ENCODE measurements at places on chromosomes 5 and 9.

DNA sequence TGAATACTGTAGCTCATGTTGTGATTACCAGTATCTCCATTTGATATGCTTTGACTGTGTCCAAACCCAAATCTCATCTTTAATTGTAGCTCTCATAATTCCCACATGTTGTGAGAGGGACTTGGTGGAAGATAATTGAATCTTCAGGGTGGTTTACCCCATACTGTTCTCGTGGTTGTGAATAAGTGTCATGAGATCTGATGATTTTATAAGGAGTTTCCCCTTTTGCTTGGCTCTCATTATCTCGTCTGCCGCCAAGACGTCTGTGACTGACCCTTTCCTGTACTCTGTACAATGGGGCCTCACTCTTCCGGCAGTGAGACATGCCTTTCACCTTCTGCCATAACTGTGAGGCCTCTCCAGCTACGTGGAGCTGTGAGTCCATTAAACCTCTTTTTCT is 59.3 kb downstream of the TRIO start:
- no peak for DNase-seq

DNA sequence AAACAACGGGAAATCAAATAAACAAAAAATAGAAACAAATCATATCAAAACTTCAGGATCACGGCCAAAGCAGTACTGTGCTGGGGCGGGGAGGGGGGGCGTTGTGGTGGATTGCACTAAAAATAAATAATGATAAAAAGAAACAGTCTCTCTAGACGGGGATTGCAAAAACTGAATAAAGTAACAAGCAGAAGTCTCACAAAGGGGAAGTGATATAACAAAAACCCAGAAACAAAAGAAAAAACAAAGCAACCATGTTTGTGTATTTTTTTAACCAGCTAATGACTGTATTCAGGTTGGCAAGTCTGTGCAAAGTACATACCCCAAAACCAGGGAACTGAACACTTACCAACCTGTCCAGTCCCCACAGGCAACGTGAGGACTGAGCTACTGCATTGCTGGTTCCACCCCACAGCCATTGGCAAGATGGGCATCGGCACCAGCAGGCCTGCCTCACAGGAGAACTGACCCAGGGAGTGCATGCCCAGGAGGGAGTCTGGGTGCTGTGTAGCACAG is 24.1 kb downstream of the BICD2 start:
- no peak for DNase-seq

DNA sequence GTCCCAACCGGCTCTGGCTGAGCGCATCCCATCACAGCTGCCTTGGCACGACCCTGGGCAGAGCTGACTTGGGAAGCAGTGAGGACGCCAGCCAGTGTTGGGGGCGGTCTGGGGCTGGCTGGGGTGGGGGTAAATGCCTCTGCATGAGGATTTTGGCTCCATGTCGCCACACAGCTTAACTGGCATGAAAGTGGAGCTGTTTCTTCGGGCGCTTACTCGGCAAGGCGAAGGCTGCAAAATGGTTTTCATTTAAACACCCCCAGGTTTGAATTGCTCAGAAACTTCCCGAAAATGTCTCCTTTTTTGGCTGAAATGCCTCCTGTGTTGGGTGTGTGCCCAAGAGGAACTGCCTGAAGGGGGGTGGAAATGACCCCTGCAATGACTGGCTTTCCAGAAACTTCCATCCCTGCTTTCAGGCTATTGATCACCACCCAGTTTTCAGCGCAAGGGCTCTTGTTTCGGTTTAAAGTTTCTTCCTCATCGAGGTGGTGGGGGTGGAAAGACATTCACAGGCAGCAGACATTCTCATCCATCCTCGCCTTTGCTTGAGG is 38.3 kb downstream of the PTGES start:
- DNase-seq, result no peak

DNA sequence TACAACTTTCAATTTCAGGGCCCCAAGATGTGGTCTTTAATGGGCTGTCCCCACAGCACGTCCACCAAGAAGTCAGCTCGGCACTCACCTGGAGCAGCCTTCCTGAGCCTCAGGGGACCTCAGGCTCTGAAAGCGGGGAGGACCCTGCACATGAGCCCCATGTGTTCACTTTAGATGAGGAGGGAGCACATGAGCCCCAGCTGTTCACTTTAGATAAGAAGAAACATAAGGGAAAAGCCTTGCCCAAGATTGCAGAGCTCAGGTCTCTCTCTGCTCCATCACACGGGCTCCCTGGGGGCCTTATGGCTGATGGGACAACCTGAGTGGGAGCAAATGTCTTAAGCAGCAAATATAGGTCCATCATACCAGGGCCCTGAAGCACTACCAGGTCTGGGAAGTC is 56.4 kb downstream of the NIPSNAP3B start:
- no peak for DNase-seq

DNA sequence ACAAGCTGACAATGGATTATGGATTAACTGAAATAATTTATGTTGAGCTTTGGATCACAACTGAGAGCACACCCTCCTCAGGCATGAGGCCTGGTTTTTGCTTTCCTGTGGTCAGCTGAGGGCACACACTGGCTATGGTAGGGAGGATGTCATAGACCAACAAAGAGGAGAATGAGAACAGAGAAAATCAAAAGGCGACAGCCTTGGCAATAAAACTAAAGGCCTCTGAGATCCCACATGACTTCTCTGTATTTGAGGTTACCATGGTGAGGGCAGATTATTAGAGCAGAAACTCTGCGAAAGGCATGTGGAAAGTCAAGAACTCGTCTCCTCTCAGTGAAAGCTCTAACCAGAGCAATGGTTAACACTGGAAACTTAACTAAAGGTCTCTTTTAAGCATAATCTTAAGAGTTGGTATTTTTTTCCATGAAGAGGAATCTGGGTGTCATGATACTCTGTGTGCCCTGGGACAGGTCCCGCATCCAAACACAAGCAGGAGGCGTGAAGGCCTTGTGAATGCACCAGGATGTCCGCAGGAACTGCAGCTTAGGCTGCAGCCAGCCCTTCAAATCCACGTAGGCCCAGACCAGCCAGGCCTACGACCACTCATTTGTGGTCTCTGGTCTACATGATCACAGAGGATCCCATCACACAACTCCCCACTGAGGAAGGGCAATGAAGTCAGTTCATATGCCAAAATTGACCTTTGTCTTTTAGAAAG is 12.4 kb upstream of the MEIKIN start:
- DNase-seq, result no peak

DNA sequence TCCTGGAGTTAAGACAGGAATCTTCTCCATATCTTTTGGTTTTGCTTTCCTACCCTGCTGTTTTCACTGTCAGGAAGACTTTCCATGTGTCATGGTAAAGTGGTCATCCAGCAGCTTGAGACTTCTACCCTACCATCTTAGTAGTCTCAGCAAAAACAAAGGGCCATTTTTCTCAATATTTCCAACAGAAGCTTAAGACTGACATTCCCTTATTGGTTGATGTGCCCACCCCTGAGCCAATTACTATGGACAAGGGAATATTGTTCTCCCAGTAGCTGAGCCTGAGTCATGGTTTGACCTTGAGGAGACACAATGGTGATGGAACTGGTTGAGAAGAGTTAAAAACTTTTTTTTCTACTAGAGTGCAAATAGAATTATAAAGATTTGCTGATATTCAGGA is 105.6 kb downstream of the CSNK1G3 start:
- no peak for DNase-seq

GRCh38 chr5:140042643-140043507 is at the start of gene NRG2:
Gene NRG2, minus strand, starts transcription at chr5:140043299.
- DNase-seq, result peak; percentile 33

DNA sequence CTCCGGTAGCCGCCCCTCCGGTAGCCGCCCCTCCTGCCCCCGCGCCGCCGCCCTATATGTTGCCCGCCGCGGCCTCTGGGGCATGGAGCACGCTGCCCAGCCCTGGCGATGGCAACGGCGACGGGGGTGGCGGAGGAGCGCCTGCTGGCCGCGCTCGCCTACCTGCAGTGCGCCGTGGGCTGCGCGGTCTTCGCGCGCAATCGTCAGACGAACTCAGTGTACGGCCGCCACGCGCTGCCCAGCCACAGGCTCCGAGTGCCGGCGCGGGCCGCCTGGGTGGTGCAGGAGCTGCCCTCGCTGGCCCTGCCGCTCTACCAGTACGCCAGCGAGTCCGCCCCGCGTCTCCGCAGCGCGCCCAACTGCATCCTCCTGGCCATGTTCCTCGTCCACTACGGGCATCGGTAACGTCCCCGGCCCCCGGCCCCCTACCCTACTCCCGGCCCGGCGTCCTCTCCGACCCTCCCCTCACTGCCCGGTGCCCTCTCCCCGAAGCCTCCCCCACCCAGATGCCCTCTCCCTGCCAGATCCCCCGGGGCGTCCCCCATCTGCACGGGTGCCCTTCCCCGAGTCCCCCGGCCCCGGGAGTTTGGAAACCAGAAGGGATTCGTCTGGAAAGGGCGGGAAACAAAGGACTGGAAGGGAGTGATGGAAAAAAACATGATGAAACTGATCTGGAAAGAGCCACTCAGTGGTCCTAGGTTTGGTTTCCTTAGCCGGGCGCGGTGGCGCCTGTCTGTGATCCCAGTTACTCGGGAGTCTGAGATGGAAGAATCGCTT is 417 bp downstream of the SRD5A1 start:
- no peak for DNase-seq

GRCh38 chr5:163809473-163809872 is 304.1 kb downstream of the MAT2B start:
- no peak for DNase-seq

GRCh38 chr5:78930721-78931120 is 54.4 kb downstream of the ARSB start:
- no peak for DNase-seq

DNA sequence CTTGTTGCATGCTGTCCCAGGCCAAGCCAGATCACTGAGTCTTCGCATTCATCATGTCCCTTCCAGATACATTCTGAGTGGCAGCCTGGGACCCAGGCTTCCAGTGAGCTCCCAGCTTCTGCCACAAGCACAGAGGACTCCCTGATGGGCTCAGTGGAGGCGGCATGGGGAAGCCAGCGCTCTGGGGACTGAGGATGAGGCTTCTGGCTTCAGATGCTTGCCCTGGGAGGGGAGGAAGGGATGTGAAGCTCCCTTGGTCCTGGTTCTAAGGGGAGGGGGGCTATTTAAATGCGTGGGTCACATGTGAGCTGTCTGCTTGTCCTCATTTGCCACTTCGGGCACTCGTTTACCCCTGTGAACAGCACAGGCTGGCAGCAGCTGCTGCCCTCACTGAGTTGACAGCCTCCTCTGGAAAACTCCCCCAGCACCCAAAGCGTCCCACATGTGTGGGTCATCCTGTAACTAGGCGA is 174.0 kb downstream of the NR3C1 start:
- no peak for DNase-seq

- no peak for DNase-seq
These were observed 61.4 kb upstream of the ICE1 start for GRCh38 chr5:5360941-5361520.

- DNase-seq, result no peak
These were observed 81.8 kb downstream of the ARSB start for GRCh38 chr5:78903353-78903752.

DNA sequence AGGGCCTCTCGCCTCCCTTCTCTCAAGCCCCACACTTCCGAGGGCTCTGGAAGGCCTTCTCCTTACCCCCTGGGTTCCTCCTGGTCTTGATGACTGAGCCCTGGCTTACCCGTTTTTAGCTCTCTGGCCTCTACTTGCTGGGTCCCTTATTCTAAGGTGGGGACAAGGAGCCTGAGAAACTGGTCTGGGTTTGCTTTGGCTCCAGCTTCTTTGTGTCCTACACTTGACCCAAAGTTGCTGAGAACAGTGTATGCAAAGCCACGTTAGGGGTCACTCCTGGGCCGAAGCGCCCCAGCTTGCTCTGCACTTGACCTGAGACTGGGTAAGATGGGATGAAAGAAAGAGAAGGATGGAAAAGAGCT is 788 bp downstream of the ZNF346 start:
- no peak for DNase-seq

DNA sequence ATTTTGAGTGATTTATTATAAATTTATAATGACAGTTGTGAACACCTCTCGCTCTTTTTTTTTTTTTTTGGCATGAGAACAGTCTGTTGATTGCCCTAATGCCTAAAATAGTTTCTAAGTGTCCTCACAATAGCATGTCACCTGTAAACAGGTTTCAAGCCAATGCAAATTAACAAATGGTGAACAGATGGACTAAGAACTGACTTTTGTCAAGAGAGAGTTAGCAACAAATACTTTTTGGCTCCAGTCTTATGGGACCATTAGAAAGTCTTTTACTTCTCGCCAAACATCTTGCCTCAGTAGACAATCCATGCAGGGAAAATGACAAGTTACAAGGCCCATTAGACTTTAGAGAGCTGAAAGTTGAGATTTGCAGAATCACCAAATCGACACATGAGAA is 67.8 kb downstream of the MED27 start:
- no peak for DNase-seq

DNA sequence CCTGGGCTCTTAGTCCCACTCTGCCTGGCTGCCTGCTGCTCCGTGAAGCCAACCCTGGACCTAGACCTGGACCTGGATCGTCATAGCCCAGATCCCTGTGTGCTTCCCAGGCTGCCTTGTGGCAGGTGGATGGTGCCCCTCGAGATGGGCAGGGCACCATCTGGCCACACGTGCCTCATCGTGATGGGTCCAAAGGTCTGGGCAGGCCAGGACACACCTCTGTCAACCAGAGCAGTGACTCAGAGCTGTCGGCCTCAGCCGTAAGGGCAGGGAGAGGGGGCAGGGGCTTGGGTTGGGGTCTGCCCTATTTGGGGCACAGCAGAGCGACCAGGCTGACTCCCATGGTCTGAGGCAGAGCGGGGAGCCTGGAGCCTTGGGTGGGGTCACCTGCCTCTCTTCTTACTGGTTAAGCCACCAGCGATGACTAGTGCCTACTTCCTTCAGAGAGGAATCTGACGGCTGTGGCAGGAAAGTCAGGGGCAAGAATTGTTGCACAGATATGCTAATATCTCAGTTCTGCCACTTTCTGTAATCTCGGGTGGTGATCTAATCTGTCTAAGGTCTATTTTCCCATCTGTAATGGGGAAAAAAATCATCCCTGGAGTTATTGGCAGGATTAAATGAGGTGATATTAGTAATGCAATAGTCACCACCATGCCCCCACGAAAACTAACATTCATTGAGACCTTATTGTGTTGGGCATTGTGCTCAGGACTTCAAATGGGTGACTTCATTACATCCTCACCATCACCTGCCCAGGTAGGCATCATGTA is 3.2 kb upstream of the CDHR2 start:
- DNase-seq, result no peak

DNA sequence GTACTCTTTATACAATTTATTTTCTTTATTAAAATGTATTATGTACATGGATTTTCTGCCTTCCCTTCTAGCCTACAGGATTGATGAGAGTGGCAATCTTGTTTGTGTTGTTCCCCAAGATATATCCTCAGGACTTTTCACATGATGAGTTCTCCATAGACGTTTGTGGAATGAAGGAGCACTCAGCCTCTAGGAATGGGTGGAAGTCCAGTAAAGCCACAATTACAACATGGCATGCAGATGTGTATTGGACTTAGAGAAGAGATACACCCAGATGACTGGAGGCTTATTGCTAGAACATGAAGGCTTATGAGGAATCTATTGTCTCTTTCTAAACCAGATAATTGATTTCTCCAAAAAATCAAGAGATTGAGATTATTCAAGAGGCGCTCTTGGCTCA is 8.2 kb upstream of the DOCK2 start:
- no peak for DNase-seq

DNA sequence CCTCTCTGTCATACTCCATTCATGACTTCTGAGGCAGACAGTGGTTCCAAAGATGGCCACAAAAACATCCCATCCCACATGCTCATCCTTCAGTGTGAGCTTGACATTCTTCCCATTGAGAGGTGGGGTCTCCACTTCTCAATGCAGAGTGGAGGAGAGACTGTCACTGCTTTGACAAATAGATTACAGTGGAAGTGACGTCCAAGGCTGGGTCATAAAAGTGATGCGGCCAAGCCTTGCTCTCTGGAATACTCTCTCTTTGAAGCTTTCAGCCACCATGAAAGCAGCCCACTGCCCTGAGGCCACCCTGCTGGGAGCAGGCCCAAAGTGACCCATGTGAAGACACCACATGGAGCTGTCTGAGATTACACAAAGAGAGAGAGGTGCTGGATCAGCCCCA is 59.0 kb upstream of the DNAH5 start:
- no peak for DNase-seq

Data from CD4-positive, alpha-beta T cell treated with Interleukin-15 for 4 hours (primary cell).